Activated CD4-positive, alpha-beta T cell treated with anti-CD3 and anti-CD28 coated beads, Interleukin-2, Interleukin-6, amounts not matched to agents 100 ng/mL and 50 ng/mL, durations not matched to agents 16 hours and 8 hours (primary cell): ENCODE measurements at places on chromosomes 1 and 21.

GRCh38 chr1:100145116-100145515 lies 12.2 kb downstream of the TRMT13 start:
- no peak for DNase-seq

GRCh38 chr1:211579440-211580302 lies 710 bp upstream of the SLC30A1 start:
- peak; percentile 82 for DNase-seq

GRCh38 chr1:176735201-176735600 lies 272.2 kb downstream of the PAPPA2 start:
- DNase-seq = no peak

- DNase-seq = no peak
These were observed 30.1 kb upstream of the CSF3R start for GRCh38 chr1:36512842-36513241.

- no peak for DNase-seq
These were observed 154.0 kb downstream of the PSMG1 start for GRCh38 chr21:39029086-39029755.
